CD4-positive, alpha-beta T cell treated with Interleukin-4 for 1 hour (primary cell): ENCODE measurements at places on chromosomes 12 and 14.

DNA sequence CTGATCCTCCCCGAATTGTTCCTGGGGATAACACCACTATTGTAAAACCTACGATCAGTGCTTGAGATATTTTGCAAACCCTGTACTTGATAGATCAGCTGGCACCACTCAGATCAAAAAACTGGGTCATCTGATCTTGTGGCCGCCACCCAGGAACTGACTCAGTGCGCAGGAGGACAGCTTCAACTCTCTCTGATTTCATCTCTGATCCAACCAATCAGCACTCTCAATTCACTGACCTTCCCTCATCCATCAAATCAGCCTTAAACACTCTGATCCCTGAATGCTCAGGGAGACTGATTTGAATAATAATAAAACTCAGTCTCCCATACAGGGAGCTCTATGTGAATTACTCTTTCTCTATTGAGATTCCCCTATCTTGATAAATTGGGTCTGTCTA is 4.2 kb upstream of the XPOT start:
- DNase-seq, result peak; percentile 35

- DNase-seq, result no peak
Measured at GRCh38 chr14:61668282-61668681, 27.0 kb upstream of the HIF1A start.

DNA sequence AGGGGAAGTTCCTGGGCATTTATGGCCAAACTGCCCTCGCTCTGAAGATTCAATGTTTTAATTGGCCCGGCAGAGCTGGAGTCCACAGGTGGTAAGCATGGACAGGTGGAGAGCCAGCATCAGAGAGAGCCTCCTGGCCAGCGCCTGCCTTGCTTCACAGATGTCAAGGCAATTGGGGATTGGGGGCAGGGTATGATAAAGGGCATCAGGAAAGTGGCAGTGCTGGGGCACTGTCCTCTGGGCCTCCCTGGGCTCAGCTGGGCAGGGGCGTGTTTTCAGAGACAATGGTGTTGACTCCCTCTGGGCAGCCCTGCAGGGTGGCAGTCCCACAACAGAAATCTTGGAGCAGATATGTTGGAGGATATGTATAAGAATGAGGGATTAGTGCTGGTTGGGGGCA is 237.3 kb downstream of the CACNA1C start:
- DNase-seq, result no peak

GRCh38 chr12:100858656-100859055 is 64.1 kb downstream of the ANO4 start:
- no peak for DNase-seq

DNA sequence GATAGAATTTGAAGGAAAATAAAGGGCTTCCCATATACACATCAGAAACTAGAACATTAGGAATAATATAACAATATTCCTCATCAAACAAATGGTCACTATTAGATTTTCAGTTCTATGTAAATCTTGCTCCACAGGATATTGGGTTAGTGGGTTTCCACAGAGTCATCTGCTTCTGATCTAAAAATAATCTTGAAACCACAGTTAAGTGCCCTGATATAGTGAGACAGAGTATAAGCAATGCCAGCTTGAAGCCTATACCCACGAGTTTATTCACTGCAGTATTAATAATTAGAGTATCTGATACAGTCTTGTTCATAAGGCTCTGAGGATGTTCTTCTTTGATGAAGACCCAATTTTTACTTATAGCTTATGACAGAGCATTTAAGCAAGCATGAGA is 74.5 kb upstream of the ATF7IP start:
- no peak for DNase-seq

DNA sequence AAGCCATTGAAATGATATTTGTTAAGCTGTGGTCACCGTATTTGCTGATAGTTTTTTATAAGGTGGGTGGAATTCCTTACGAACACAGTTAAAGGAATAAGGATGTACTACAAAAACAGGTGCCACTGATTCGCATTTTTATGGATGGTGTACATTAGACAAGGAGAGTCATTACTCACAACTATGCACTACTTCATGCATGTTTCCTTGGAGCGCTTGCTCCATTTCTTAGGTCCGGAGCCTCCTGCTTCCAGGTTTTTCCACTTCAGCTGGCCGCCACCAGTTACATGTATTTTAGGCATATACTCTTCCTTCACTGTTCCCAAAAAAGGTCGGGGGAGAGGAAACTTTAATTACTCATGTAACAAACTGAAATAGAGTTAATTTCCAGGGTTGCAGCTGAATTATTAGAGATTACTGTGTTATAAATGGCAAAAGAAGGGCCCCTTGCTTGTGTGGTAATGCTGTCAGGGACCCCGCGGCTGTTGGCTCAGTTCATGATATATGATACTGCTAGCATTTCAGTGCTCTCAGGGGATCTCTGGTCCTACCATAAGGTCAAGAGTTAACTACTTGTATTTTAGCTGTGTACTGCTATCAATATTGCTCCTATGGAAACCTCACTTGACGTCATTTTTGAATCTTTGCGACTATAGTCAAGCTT is 454.7 kb downstream of the NPAS3 start:
- no peak for DNase-seq

- DNase-seq, result no peak
Measured at GRCh38 chr14:90842726-90843125, 26.5 kb upstream of the TTC7B start.

DNA sequence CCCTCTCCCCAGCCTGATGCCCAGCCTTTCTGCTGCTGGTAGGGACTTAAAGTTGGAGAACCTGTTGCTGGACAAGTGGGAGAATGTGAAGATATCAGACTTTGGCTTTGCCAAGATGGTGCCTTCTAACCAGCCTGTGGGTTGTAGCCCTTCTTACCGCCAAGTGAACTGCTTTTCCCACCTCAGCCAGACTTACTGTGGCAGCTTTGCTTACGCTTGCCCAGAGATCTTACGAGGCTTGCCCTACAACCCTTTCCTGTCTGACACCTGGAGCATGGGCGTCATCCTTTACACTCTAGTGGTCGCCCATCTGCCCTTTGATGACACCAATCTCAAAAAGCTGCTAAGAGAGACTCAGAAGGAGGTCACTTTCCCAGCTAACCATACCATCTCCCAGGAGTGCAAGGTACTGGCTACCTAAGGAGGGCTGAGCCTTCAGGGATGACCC is 1.6 kb downstream of the TSSK4 start:
- DNase-seq, result no peak

DNA sequence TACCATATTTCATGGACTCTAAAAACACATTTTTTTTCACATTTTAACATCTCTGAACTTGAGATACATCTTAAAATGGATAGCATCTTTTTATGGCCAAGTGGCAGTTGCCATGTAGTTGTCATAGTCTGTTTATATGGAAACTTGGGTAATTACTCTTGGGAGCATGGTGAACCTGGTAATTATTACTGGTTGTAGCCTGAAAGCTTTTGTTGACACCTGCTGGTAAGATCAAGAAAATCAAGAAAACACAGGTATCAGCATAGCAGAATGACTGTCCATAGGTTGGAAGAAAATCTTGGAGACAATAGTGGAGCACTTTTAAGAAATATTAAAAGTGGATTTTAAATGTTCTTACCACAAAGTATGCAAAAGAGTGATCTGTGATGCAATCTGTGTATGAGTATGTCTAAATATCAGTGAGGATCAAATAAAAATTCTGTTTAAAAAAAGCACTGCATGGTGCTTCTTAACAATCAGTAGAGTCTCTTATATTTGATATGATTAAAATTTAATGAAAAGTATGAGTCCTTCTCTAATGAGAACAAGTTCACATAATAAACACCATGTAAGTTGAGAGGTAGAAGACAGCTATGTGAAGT is 44.2 kb downstream of the TTC8 start:
- DNase-seq, result peak; percentile 22

GRCh38 chr14:68718023-68718990 is 74.6 kb downstream of the ZFP36L1 start:
- no peak for DNase-seq

DNA sequence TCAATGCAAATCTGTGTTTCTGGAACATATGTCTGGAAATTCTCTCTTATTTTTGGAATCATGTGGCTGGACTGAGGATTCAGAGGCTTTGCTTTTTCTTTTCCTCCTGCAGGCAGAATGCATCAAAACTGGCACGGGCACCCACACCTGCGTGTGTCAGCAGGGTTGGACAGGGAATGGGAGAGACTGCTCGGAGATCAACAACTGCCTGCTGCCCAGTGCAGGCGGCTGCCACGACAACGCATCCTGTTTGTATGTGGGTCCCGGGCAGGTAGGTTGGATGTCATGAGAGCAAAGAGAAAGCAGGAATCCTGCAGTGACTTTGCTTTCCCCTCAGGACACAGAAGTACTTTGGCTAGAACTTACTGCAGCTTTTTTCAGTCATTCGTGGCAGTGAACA is 90.3 kb downstream of the STAB2 start:
- DNase-seq, result no peak

GRCh38 chr12:100936661-100937060 is 142.1 kb downstream of the ANO4 start:
- no peak for DNase-seq

DNA sequence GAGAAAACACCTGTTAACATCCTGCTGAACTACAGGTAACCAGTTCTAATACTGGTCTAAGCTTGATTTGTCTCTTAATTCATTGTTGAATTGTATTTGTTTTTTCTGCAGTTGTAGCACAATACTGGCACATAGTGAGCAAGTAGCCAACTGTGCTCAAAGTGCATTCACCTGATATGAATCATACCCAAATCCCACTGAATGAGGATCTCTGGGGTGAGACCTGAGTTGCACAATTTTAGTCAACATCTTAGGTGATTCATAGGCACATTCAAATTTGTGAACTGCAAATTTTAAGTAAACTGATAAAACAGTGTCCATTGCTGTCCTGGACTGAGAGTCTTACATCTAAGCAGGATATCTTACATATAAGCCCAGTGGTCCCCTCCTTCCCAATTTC is 12.8 kb downstream of the KCNC2 start:
- no peak for DNase-seq

- peak; percentile 53 for DNase-seq
Measured at GRCh38 chr12:1812650-1813302, 7.6 kb upstream of the LRTM2 start.

DNA sequence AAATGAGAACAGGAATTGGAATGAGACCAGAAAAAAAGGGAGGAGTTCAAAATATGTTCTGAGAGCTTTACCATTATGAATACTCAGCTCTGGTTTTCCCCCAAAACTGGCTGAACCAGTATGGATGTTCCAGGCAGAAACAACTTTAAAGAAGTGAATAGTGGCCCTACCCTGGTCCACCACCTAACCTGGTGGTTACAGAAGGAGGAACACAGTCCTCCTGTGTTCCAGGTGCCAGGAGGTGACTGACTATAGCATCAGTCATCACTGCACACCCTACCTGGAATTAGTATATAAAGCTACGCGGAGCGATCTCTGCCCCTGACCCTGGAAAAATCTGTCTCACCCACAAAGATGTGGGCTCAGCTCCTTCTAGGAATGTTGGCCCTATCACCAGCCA is at the start of gene A2ML1:
Gene A2ML1, plus strand, starts transcription at position 324 of the 400 bp plus-strand sequence. Its CDS starts 31 bp downstream, at position 355.
- no peak for DNase-seq

GRCh38 chr14:69240527-69241173 is 19.3 kb upstream of the GALNT16 start:
- DNase-seq, result no peak

DNA sequence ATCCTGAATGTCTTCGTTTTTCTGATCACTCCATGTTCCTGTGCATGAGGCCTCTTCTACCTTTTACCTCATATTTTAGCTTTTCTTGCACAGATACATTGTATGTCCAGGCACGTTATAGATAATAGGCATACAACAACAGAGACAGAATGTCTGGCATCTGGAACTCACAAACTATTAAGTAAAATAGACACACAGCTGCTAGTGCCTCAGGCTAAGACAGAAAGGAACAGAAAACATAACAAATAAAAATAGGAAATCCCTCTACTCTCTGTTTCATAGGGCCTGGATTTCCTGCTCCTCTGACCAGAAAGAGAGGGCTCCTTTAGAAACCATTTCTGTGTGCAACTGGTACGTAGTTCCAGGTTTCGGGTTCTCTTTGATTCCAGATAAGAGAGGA is 48.6 kb downstream of the ATXN7L3B start:
- DNase-seq, result no peak

DNA sequence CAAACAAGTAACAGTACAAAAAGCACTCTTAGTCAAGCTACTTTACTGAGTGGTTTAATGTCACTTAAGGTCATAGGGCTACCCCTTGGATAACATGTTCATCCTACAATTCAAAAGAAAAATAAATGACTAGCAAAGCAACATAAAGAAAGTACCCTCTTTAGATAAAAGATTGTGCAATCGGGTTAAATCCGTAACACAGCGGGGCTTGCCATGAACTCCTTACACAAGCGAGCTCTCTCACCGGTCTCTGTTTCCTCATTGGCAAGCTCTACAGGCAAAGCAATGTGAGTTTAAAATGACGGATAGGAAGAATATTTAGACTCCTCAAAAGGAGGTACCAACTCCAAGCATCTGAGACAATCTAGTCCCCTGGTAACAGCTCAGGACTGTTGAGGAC is 140.6 kb downstream of the EGLN3 start:
- no peak for DNase-seq

- no peak for DNase-seq
Measured at GRCh38 chr12:25269701-25270100, 19.0 kb upstream of the KRAS start.

- no peak for DNase-seq
Measured at GRCh38 chr12:89995870-89996269, 287.2 kb upstream of the ATP2B1 start.

- DNase-seq, result no peak
Measured at GRCh38 chr12:15632708-15633107, 156.5 kb downstream of the EPS8 start.

- no peak for DNase-seq
Measured at GRCh38 chr12:127964717-127965116, 302.3 kb upstream of the TMEM132C start.

DNA sequence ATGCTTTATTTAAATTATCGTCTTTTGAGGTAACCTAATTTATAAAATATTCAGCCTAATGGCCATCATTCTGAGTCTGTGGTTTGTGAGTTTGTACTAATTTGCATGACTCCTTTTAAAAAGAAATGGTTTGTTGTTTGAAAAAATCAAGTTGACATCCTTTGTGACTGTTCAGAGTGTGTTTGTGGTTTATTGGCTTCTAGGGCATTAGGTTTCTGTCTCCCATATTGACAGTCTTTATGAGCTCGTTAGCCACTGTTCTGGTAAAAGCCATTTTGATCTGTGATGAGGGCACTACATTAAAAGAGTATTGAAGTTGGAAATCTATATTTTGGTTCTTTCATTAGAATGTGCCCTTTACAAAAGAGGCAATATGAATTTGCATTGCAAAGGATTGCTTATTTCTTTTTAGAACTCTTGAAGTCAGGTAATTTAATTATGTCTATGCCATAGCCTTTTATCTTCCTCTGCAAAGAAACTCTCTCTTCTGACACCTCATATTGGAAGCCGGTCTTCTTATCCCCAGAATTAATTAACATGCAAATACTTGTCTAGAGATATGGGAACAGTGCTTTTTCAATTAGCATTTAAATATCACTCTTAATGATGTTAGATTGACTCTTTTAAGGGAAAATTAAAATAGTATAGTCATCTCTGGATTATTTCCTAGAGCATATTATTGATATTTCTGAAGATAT is 95.0 kb downstream of the CRADD start:
- no peak for DNase-seq

- no peak for DNase-seq
Measured at GRCh38 chr12:19432309-19433170, 6.8 kb upstream of the AEBP2 start.

GRCh38 chr12:54039417-54040147 is 6.7 kb downstream of the HOXC5 start:
- no peak for DNase-seq

GRCh38 chr14:92563765-92564285 is 50.2 kb downstream of the RIN3 start:
- no peak for DNase-seq

- DNase-seq, result no peak
Measured at GRCh38 chr14:31223331-31223730, 15.7 kb upstream of the HECTD1 start.
